NCI-H1694 treated with DMSO at 0.1 percent for 48 hours (cell line): ENCODE measurements at places on chromosomes 5 and 9.

- no peak for DNase-seq
These were observed 140.6 kb upstream of the RAD23B start for GRCh38 chr9:107142430-107142829.

- no peak for DNase-seq
These were observed 42.4 kb downstream of the TRIO start for GRCh38 chr5:14185326-14186058.

DNA sequence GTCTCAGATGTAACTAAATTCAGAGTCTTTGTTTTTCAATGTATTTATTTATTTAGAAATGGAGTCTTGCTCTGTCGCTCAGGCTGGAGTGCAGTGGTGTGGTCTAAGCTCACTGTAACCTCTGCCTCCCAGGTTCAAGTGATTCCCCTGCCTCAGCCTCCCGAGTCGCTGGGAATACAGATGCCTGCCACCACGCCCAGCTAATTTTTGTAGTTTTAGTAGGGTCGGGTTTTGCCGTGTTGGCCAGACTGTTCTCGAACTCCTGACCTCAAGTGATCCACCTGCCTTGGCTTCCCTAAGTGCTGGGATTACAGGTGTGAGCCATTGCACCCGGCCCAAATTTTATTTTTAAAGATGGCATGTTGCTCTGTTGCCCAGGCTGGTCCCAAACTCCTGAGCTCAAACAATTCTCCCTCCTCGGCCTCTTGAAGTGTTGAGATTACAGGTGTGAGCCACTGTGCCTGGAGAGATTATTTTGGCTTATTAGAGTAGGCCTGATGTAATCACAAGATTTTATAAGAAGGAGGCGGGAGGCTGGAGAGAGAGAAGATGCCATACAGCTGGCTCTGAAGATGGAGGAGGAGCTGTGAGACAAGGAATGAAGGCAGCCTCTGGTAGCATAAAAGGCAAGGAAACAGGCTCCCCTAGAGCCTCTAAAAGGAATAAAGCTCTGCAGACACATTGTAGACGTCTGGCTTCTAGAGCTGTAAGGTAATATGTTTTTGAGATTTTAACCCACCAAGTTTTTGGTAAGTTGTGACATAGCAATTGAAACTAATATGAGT, 12.9 kb upstream of the KLF9 start:
- no peak for DNase-seq

GRCh38 chr5:178413988-178414387, 176.2 kb downstream of the COL23A1 start:
- no peak for DNase-seq

- DNase-seq = no peak
These were observed 5.3 kb downstream of the TRIO start for GRCh38 chr5:14148483-14148882.
